ENCODE measurements at places on chromosomes 1 and 21. TPM values are rescaled to one million over a fixed set of nuclear protein-coding genes. Genes with fewer than 3 reads are reported as not detected.
A peak's percentile ranks its signal among the peaks of the same experiment; 100 is the strongest.

GRCh38 chr1:53048960-53049573 is 12.9 kb upstream of the PODN start:
- H3K4me3 ChIP-seq: no peak overlapping the region
- peaks cover 18% of the 10 kb centered on the region for H3K36me3 ChIP-seq
- H3K4me1 ChIP-seq: peaks cover 18% of the 10 kb centered on the region
- no peaks in the 10 kb centered on the region for H3K27me3 ChIP-seq
- DNase-seq: peak; percentile 74
- no peak overlapping the region for H3K27ac ChIP-seq

DNA sequence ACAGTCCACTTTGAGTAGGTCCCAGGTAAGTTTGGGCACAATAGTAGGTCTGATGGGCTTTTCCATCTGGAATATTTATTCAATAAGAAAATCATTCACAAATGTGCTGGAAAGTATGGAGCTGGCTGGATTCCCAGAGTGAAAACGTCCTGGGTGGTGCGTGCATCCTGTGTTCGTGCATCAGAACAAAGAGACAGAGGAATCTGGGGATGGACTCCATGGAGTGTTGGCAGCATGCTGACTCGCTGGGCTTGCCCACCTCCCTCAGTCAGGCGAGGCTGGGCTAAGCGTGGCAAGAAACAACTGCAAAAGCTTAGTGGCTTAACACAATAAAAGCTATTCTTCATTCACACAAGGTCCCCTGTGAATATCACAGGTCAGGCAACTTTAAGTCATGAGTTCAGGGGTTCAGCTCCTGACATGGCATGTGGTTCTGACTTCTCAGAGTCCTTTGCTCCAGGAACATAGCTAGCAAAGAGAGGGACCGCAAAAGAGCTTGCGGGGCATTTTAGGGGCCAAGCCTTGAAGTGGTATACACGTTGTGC is 151.6 kb upstream of the ZNF644 start:
- no peaks in the 10 kb centered on the region for H3K27me3 ChIP-seq
- peaks cover 3% of the 10 kb centered on the region for H3K4me1 ChIP-seq
- H3K27ac ChIP-seq: no peak overlapping the region
- peak; percentile 73 for DNase-seq
- no peaks in the 10 kb centered on the region for H3K36me3 ChIP-seq
- H3K4me3 ChIP-seq: no peak overlapping the region

- peaks cover 5% of the 10 kb centered on the region for H3K36me3 ChIP-seq
- H3K27me3 ChIP-seq: no peaks in the 10 kb centered on the region
- H3K4me1 ChIP-seq: no peaks in the 10 kb centered on the region
- no peak overlapping the region for H3K27ac ChIP-seq
These were observed 44.3 kb downstream of the KIFAP3 start for GRCh38 chr1:170030212-170030611.

DNA sequence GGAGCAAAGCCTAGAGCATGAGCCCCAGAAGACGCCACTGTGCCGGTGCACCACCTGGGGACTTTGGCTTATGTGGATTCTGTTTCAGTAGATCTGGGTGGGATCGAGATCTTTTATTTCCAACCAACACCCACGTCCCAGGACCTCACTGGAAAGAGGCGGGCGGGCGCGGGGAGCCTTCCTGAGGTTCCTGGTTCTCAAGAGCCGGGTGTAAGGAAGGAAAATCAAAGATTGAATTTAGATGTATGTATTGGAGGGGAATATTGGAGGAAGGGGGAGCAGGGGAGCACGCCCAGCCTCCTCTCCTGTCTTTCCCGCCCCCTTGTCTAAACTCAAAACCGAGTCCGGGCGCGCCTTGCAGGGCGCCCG is 6.2 kb upstream of the OLIG2 start:
- H3K27ac ChIP-seq: no peak overlapping the region
- DNase-seq: no peak
- H3K4me3 ChIP-seq: no peak overlapping the region
- peaks cover 26% of the 10 kb centered on the region for H3K4me1 ChIP-seq
- no peaks in the 10 kb centered on the region for H3K36me3 ChIP-seq
- H3K27me3 ChIP-seq: peaks cover 91% of the 10 kb centered on the region

The MMEL1 gene
- 0.31 TPM for total RNA-seq

GRCh38 chr1:207462535-207462934 is 8.4 kb downstream of the CR2 start:
- H3K27me3 ChIP-seq: no peaks in the 10 kb centered on the region
- no peak overlapping the region for H3K4me3 ChIP-seq

- H3K4me1 ChIP-seq: peaks cover 9% of the 10 kb centered on the region
- DNase-seq: no peak
- H3K27me3 ChIP-seq: no peaks in the 10 kb centered on the region
- no peak overlapping the region for H3K27ac ChIP-seq
These were observed 104.0 kb upstream of the BMP8A start for GRCh38 chr1:39387452-39387851.

DNA sequence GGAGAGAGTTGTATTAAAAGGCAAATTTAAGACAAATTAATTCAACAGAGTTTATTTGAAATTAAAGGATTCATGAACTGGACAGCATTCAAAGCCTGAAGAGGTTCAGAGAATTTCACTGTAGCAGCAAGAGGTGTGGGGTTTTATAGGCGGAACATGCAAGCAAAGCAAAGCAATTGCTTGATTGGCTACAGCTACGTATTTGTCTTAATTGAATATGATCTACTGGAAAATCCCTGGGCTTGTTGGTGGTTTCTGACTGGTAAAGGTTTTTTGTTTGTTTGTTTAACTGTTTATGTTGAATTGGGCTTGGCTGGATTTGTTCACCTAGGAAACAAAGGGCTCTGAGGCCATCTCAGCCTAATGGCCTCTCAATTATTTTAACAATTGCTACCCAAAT is 61.5 kb downstream of the KCNK1 start:
- H3K27ac ChIP-seq: no peak overlapping the region
- no peaks in the 10 kb centered on the region for H3K4me1 ChIP-seq
- DNase-seq: no peak
- H3K36me3 ChIP-seq: no peaks in the 10 kb centered on the region

DNA sequence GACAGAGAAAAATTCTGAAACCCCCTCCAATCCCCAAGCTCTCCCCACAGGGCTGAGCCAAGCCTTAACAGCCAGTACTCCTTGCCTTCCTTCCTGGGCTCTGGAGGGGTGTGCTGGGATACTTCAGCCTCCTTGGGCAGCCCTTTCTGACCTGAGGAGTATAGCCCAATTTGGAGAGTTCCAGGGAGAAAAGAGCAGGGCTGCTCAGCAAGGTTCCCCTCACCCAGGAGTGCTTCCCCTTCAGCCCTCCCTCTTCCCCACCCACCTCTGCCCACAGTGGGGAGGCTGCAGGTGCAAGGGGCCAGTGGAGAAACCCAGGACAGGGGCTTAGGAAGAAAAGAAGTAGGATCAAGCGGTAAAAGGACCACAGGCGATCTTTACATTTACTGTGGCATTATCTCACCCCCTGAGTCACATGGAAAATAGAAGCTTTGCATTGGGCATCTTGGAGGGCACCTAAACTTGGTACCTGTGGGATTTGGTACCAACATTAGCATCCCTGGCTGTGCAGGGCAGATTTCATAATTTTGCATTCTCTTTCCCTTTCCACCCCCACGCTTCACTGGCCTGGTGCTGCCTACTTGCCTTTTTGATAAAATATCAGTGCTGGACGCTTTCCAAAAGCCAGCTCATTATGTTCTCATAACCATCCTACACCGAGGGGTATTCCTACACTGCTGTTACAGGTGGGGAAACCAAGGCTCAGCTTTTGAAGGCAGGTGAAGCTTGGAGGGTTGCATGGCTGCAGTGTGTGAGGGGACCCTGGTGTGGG is 2.8 kb upstream of the ADORA1 start:
- no peak for DNase-seq
- H3K36me3 ChIP-seq: no peaks in the 10 kb centered on the region
- H3K4me1 ChIP-seq: peaks cover 47% of the 10 kb centered on the region
- no peak overlapping the region for H3K4me3 ChIP-seq
- peaks cover 71% of the 10 kb centered on the region for H3K27me3 ChIP-seq

The ARHGEF19 gene
- 1.3 TPM for total RNA-seq

The FH gene
- 53.8 TPM for total RNA-seq

GRCh38 chr1:28871631-28872401 is 42.6 kb upstream of the EPB41 start:
- H3K4me1 ChIP-seq: no peaks in the 10 kb centered on the region
- no peaks in the 10 kb centered on the region for H3K36me3 ChIP-seq
- no peak overlapping the region for H3K27ac ChIP-seq
- no peak for DNase-seq

GRCh38 chr1:89952605-89953130 is 42.2 kb upstream of the ZNF326 start:
- H3K36me3 ChIP-seq: no peaks in the 10 kb centered on the region
- no peak overlapping the region for H3K27ac ChIP-seq
- H3K4me3 ChIP-seq: no peak overlapping the region
- H3K27me3 ChIP-seq: no peaks in the 10 kb centered on the region
- no peak for DNase-seq

GRCh38 chr1:95699149-95699953 is 465.3 kb downstream of the RWDD3 start:
- H3K27ac ChIP-seq: no peak overlapping the region
- H3K4me3 ChIP-seq: no peak overlapping the region
- DNase-seq: peak; percentile 49
- H3K4me1 ChIP-seq: no peaks in the 10 kb centered on the region
- H3K27me3 ChIP-seq: no peaks in the 10 kb centered on the region

The GMEB1 gene
- 5.9 TPM for total RNA-seq

DNA sequence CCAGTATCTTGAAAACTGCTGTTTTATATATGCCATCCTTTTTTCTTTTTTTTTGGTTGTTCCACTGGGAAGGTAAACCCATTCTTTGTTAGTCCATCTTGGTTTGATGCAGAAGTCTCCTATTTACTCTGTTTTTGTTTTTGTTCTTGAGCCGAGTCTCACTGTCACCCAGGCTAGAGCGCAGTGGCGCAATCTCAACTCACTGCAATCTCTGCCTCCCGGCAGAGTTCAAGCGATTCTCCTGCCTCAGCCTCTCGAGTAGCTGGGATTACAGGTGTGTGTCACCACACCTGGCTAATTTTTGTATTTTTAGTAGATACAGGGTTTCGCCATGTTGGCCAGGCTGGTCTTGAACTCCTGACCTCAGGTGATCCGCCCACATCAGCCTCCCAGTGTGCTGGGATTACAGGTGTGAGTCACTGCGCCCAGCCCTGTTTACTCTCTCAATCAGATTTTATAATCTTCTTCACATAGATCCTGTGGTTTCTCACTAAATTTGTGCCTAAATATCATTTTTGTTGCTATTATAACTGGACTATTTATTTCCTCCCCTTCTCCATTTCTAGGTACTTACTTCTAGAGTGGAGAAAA is 12.5 kb downstream of the SYF2 start:
- peaks cover 38% of the 10 kb centered on the region for H3K36me3 ChIP-seq
- no peak overlapping the region for H3K27ac ChIP-seq
- H3K27me3 ChIP-seq: no peaks in the 10 kb centered on the region
- DNase-seq: no peak
- H3K4me1 ChIP-seq: no peaks in the 10 kb centered on the region
- no peak overlapping the region for H3K4me3 ChIP-seq

DNA sequence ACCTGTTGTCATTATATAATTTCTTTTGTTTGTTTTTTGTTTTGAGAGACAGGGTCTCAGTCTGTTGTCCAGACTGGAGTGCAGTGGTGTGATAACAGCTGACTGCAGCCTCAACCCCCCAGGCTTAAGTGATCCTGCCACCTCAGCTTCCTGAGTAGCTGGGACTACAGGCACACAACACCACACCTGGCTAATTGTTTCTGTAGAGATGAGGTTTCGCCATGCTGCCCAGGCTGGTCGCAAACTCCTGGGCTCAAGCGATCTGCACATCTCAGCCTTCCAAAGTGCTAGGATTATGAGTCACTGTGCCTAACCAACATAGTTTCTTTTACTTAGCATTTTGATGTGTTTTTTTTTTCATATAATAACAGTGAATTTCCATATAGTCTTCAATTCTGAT is 50.4 kb upstream of the FCRL4 start:
- no peak overlapping the region for H3K4me3 ChIP-seq
- no peaks in the 10 kb centered on the region for H3K4me1 ChIP-seq
- no peaks in the 10 kb centered on the region for H3K27me3 ChIP-seq

GRCh38 chr1:205597691-205598314 is 34.0 kb downstream of the ELK4 start:
- DNase-seq: peak; percentile 97
- peak overlapping the region; percentile 92 for H3K27ac ChIP-seq
- peaks cover 12% of the 10 kb centered on the region for H3K36me3 ChIP-seq
- no peaks in the 10 kb centered on the region for H3K27me3 ChIP-seq
- H3K4me1 ChIP-seq: peaks cover 38% of the 10 kb centered on the region

DNA sequence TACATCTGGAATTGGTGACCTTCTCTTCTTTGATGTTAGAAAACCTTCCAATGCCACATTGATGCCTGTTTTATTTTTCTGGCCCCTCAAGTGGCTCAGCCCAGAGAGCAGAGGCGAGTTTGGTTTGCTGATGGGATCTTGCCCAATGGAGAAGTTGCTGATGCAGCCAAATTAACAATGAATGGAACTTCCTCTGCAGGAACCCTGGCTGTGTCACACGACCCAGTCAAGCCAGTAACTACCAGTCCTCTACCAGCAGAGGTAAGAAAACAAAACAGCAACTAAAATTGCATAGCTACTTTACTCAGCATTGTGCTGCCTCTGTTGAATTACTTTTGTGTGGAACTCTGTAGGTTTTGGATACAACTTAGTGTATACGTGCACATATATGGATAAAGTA is 97.6 kb downstream of the CC2D1B start:
- H3K36me3 ChIP-seq: peaks cover 8% of the 10 kb centered on the region
- no peak overlapping the region for H3K27ac ChIP-seq
- H3K4me3 ChIP-seq: no peak overlapping the region
- no peaks in the 10 kb centered on the region for H3K4me1 ChIP-seq

GRCh38 chr1:75475696-75476095 is 135.2 kb downstream of the SLC44A5 start:
- no peak for DNase-seq
- H3K27ac ChIP-seq: no peak overlapping the region
- H3K4me3 ChIP-seq: no peak overlapping the region
- H3K27me3 ChIP-seq: no peaks in the 10 kb centered on the region
- no peaks in the 10 kb centered on the region for H3K4me1 ChIP-seq
- H3K36me3 ChIP-seq: no peaks in the 10 kb centered on the region

GRCh38 chr21:36965720-36966065 is 776 bp downstream of the HLCS start:
- H3K27me3 ChIP-seq: no peaks in the 10 kb centered on the region
- peak overlapping the region; percentile 61 for H3K4me3 ChIP-seq
- peaks cover 7% of the 10 kb centered on the region for H3K36me3 ChIP-seq

DNA sequence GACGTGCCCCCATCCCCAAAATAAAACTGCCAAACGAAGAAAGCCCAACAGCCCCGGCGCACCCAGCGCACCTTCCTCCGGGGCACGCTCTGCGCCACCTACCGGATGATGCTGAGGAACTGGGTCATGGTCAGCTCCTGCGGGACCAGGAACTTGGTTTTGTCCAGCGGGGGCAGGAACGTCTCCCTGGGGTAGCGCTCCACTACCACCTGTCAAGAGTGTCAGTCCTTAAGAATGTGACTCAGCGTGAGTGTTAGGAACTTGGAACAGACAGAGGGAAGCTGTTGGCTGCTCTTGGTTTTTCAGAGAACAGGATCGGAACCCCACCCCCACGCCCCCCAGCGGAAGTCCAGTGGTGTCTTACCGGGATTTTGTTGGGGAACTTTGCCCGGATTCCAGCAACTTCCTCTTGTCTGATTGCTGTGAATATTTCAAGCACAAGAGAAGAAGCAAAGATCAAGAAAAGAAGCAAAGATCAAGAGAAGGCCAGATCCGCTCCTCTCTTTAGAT is 431 bp downstream of the MAP1LC3C start:
- H3K4me1 ChIP-seq: peaks cover 16% of the 10 kb centered on the region
- peak overlapping the region; percentile 30 for H3K4me3 ChIP-seq
- peak; percentile 95 for DNase-seq

- no peak for DNase-seq
- H3K4me3 ChIP-seq: no peak overlapping the region
- no peaks in the 10 kb centered on the region for H3K36me3 ChIP-seq
- H3K27ac ChIP-seq: no peak overlapping the region
These were observed 176.6 kb downstream of the USH2A start for GRCh38 chr1:216246577-216247203.

The ODR4 gene
- total RNA-seq: 21.2 TPM
